ENCODE measurements at places on chromosomes 16 and 17.
A peak's percentile ranks its signal among the peaks of the same experiment; 100 is the strongest.

- no peak for DNase-seq
These were observed 5.9 kb upstream of the FDXR start for GRCh38 chr17:74878658-74879057.

DNA sequence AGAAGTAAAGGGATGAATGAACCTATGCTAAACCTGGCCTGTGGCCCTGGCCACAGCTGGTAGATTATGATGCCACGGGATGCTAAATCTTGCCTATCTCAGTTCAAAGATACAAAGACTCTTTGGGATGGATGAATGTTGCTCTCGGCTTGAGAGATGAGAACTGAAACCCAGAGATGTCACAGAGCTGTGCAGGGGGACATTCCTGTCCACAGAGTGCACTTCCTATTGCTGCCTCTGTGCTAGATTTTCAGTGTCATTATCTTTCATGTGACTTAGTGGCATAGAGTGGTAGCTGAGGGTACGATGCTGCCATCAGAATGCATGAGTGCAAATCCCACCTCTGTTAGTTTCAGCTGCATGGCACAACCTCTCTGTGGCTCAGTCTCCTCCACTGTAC is 2.3 kb upstream of the MT1M start:
- no peak for DNase-seq

DNA sequence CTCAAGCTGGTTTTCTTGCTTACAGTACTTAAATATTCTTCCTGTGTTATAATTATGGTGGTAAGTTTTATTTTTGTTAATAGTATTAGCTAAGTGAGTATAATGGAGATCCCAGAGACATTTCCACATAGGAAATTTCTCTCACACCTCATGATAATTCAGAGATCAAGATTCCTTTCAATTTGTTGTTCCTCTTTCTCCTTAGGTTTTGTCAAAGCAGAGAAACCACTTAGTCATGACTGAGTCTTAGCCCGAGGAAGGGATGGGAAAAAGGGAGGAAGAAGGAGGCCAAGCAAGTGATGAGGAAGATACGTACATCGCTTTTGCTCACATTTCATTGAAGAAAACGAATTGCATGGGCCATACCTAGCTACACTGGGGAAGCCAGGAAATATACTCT is 18.4 kb downstream of the ESRP2 start:
- DNase-seq = no peak

DNA sequence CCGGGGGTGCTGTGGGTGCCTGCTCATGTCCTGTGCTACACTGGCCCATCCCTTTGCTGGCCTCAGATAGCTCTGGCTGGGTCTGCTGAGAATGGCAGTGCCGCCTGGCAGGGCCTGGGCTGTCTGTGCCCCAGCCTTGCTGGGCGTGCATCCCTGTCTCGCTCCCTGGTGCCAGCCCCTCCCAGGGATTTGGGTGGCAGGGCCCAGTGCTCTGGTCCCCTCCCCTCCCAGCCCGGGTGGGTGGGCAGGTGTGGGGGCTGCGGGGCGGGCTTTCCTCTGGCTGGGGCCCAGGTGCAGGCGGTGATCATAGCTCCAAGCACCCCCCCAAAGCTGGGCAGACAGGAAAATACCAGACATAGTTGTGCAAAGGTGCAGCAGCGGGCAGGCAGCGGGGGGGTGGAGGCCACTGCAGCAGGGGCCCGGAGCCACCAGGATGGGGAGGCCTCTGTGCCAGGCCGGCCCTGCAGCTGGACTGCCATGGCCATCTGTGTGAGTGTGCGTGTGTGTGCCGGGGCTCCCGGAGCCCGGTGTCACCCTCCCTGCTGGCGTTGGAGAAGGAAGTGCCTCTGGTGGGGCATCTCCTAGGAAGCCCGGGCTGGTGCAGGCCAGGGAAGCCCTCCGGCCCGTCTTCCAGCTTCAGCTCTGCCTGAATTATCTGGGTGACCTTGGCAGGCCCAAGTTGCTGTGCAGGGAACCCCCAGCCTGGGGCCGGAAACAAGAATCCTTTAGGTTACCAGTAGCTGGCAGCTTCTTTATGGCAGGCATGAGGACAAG is 7.4 kb downstream of the GLIS2 start:
- no peak for DNase-seq

- DNase-seq = no peak
These were observed 83.7 kb downstream of the CPPED1 start for GRCh38 chr16:12719972-12720371.

DNA sequence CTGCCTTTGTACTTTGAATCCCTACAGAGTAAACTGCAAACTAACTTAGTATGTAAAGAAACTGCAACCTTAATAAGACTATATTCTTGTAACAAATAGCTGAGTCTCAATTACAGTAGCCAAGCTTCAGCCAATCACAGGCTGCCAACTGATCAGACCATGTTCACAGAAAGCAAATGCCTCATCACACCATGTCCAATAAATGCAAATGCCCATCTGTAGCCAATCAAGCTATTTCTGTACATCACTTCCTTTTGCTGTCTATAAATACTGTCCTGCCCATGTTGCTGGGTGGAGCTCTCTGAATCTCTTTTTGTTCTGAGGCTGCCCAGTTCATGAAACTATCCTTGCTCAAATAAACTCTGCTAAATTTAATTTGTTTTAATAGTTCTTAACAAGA is 531.7 kb upstream of the TOM1L1 start:
- DNase-seq = no peak

- DNase-seq = no peak
These were observed 150.1 kb downstream of the RAB11FIP4 start for GRCh38 chr17:31541559-31541958.

- DNase-seq = no peak
These were observed 2.6 kb downstream of the TRAPPC2L start for GRCh38 chr16:88859381-88860091.

GRCh38 chr16:77273-77806 is 685 bp upstream of the MPG start:
- DNase-seq = peak; percentile 74

DNA sequence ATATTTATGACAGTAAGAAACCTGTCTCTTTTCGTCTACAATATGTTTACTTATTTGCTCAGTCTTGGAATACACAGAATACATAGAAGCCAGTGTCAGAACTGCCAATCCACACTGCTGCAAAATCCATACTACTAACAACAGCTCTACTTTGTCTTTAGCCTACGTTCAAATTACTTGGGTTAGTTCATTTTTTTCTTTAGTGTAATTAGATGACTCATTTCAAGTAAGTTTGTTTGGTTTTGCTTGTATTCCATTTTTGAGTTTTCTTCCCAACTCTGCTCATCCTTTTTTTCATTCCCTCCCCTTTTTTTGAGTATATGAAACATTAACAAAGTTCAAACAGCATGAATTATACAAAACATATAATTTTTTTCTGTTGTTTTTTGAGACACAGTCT is 16.9 kb downstream of the CMC2 start:
- no peak for DNase-seq
